Eye (tissue), 1 donor: ENCODE measurements at places on chromosomes 5 and 9.
A peak's percentile ranks its signal among the peaks of the same experiment; 100 is the strongest.

DNA sequence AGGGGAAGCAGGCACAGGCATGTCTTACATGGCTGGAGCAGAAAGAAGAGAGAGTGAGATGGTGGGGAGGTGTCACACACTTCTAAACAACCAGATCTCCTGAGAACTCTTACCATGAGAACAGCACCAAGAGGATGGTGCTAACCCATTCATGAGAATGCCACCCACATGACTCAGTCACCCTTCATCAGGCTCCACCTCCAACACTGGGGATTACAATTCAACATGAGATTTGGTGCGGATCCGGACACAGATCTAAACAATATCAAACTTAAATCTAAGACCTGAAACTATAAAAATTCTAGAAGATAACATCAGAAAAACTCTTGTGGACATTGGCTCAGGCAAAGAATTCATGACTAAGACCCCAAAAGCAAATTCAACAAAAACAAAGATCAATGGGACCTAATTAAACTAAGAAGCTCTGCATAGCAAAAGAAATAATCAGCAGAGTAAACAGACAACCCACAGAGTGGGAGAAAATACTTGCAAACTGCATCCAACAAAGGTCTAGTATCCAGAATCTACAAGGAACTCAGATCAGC, 65.4 kb downstream of the SPATA31C2 start:
- no peak for DNase-seq

DNA sequence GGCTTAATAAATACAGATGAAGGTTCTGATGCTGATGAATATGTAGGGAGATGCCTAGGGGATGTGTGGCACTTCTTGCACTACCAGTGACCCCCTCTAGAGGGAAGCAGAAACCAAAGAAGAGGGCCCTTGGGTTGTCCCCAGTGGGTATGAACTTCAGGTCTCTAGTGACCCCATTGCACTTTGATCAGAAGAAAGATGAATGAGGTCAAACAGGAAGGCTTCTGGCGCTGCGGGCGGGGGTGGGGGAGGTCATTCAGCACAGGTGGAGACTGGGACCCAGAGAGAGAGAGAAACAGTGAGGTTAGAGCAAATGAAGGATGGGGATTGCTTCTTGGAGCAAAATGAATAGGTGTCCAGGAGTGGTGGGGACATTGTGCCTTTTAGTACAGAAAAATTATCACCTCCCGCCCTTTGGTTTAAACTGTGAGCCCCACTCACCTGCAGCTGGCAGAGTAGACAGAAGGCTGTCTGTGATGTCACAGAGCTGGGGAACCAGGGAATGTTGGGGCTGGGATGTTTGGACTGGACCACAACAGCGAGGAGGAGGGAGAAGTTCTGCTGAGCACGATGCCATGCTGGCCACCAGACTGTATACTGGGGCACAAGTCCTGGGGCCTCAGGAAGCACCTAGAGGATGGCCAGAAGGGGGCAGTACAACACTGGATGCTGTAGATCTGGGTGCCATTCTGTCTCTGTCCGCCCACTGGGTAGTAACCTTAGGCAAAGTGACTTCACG, at the start of gene TEX48:
TEX48 (minus strand) TSS at position 599 of the 739 bp plus-strand sequence. CDS start 10,469 bp downstream, outside the sequence.
- peak; percentile 67 for DNase-seq

DNA sequence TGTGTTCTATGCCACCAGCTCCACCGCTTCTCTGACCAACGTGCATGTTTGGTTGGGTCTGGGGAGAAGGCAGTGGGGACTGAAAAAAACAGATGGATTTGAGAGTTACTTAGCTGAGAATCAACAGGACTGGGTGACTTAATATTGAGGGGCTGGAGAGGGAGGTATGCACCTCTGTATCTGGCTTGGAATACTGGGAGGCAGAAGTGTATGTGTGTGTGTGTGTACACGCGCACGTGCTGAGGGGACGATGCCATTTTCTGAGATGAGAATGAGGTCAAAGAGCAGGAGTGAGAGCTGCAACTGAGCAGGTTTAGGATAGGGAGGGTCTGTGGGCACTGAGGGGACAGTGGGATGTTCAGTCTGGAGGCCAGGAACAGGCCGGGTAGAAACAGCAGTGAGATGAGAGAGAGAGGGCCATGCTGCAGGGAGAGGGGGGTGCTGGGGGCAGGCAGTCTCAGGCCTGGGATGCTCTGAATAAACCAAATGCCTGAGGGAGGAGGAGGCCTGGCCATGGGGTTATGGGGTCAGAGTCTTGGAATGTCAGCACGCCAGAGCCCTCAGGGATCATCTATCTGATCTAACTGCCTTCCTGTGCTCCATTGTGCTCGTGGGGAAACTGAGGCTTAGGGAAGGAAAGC, 14.0 kb downstream of the PDGFRB start:
- DNase-seq: peak; percentile 64

DNA sequence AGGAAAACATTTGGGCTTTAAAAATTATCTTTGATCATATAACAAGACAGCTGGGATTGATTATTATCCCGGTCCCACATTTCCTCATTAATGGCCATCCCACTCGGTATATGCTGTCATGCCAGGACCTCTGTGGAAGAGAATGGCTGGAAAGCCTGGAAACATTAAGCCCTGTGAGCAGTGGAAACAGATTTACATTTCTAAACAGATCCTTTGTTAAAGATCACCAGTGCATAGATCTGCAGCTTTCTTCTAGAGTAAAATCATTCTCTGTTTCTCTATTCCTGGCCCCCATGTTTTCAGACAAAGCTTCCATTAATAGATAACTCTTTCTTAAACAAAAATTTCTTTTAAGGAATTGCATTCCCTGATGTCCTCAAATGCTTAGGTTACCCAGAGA, 152.2 kb downstream of the CAVIN4 start:
- DNase-seq: no peak
